CD4-positive, alpha-beta memory T cell (primary cell): ENCODE measurements at places on chromosomes 4 and X. TPM values are rescaled to one million over a fixed set of nuclear protein-coding genes. Genes with fewer than 3 reads are reported as not detected.

Gene MSANTD1
- 2.2 TPM for total RNA-seq

Gene PPP3CA
- total RNA-seq: 38.3 TPM

Gene TMEM156
- 19.3 TPM for total RNA-seq

Gene SPATA4
- not detected for total RNA-seq

Gene GK
- total RNA-seq: 7.7 TPM

Gene XAGE2
- total RNA-seq: not detected

Gene CLTRN
- total RNA-seq: not detected

Gene USP26
- total RNA-seq: not detected

Gene ZFP42
- not detected for total RNA-seq

Gene CTPS2
- total RNA-seq: 7.2 TPM

- DNase-seq: no peak
- no peaks in the 10 kb centered on the region for H3K4me1 ChIP-seq
- H3K27me3 ChIP-seq: no peaks in the 10 kb centered on the region
- no peak overlapping the region for H3K4me3 ChIP-seq
- H3K36me3 ChIP-seq: no peaks in the 10 kb centered on the region
Measured at GRCh38 chrX:49956313-49956712, 33.9 kb downstream of the CLCN5 start.

DNA sequence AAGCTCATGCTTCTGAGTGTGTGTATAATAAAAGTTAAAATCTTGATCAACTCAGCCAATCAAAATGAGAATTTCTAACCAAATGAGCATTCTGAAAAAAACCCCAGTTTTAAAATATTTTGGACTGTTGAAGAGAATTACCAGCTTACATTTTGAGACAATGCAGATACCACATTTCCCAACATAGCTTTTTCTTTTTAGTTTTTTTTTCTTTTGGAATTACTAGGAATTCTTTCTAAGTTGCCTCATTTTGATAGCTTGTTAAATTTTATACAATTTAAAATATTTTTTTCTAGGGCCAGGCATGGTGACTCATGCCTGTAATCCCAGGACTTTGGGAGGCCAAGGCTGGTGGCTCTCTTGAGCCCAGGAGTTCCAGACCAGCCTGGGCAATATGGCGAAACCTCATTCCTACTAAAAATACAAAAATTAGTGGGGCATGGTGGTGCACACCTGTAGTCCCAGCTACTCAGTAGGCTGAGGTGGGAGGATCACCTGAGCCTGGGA is 2.2 kb downstream of the RP2 start:
- H3K36me3 ChIP-seq: no peaks in the 10 kb centered on the region
- H3K27me3 ChIP-seq: no peaks in the 10 kb centered on the region
- peaks cover 33% of the 10 kb centered on the region for H3K4me1 ChIP-seq
- H3K4me3 ChIP-seq: no peak overlapping the region
- H3K27ac ChIP-seq: no peak overlapping the region

DNA sequence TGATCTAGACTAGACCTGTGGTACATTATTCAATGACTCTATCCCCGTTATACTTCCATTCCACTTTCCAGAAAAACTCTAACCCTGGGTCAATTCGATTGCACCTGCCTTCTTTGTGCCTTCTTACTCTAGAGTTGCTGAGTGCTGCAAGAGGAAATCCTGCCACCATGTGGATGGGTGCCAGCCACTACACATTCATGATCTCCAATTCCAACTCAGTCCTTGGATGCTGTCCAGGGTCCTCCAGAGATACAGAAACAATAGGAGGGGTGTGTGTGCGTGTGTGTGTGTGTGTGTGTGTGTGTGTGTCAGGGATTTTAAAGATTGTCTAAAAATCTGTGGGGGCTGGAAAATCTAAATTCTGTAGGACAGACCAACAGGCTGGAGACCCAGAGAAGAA is 42.9 kb upstream of the INTS6L start:
- H3K4me1 ChIP-seq: no peaks in the 10 kb centered on the region
- no peak overlapping the region for H3K4me3 ChIP-seq
- H3K36me3 ChIP-seq: no peaks in the 10 kb centered on the region
- peak; percentile 46 for DNase-seq
- H3K27me3 ChIP-seq: no peaks in the 10 kb centered on the region
- no peak overlapping the region for H3K27ac ChIP-seq

- no peaks in the 10 kb centered on the region for H3K36me3 ChIP-seq
- no peak overlapping the region for H3K27ac ChIP-seq
- no peaks in the 10 kb centered on the region for H3K27me3 ChIP-seq
- no peak for DNase-seq
Measured at GRCh38 chr4:27187786-27188185, 327.1 kb downstream of the STIM2 start.

DNA sequence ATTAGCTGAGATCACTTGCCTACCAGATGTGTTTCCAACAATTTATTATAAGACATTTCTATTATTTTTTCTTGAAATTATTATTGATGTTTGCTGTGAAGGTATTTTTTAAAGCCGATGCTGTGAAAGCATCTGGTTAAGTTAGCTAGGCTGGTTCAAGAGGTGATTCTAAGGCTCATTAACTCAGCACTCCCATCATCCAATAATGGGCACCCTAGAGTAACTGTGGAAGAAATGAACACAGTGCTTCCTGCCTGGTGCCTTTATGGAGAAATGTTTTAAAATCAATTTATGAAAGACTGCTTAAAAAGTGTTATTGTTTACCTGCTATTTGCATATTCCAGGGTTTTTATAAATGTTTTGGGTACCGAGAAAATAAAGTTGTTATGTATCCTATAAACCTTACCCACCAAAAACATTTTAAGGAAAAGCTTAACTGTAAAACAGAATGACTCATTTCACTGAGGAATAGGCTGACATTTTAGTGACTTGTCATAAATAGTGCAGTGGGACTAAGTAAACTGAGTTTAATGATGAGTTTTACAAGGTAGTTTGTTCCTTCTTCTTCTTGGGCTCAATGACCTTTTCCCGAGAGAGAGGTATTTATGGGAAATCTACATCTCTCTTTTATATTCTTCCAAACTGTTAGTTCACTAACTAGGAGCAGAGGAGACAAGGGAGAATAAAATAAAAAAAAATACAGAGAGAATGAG is 310.0 kb upstream of the AADAT start:
- no peak for DNase-seq
- no peaks in the 10 kb centered on the region for H3K36me3 ChIP-seq
- no peaks in the 10 kb centered on the region for H3K4me1 ChIP-seq

DNA sequence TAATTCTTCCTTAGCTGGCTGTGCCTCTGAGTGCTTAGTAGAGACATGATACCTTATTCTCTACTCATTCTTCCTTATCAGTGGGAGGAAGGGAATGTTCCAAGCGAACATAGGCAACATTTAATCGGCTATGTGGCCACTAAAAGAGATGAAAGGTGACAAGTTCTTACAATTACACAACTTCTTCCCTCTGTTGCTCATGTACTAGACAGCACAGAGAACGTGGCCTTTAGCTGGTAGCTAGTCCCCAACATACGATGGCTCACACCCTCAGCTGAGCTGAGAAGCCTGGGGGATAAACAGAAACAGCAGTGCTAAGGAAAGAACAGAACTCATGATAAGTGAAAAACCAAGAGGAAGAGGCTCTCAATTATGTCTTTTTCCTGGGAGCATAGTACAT is 52.2 kb downstream of the APOO start:
- H3K4me1 ChIP-seq: no peaks in the 10 kb centered on the region
- no peaks in the 10 kb centered on the region for H3K27me3 ChIP-seq
- H3K36me3 ChIP-seq: no peaks in the 10 kb centered on the region
- no peak overlapping the region for H3K27ac ChIP-seq

GRCh38 chr4:4470208-4470607 is 71.6 kb downstream of the STX18 start:
- no peaks in the 10 kb centered on the region for H3K4me1 ChIP-seq
- H3K4me3 ChIP-seq: no peak overlapping the region
- no peak overlapping the region for H3K27ac ChIP-seq
- no peak for DNase-seq
- no peaks in the 10 kb centered on the region for H3K27me3 ChIP-seq
- no peaks in the 10 kb centered on the region for H3K36me3 ChIP-seq

DNA sequence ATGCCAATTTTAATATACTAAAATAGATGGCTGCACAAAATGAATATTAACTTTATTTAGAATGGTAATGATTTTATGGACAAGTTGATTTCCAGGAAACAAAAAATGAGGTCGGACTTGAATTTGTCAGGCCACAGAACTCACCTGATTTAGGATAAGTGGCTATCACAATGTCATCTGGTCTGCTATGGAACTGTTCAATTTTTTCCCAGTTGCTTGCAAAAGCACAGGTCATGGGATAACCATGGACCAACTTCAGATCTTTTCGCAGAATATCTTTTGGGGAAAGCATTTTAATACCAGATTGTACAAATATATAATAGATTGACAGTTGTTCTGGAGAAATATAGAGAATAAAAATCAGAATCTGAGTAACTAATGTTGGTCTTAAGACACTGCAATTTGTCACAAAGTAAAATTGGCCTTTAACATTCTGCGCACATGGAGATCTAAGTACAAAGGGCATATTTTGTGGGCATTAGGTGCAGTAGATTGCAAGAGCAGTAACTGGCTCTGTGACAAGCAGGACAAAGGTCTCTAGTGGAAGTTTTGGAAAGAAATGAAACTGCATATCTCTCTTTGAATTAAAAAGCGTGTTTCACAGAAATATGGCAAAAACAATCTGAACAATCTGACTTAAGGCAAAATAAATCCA is 5.4 kb downstream of the SULT1B1 start:
- no peaks in the 10 kb centered on the region for H3K27me3 ChIP-seq
- no peak overlapping the region for H3K27ac ChIP-seq
- H3K36me3 ChIP-seq: no peaks in the 10 kb centered on the region
- DNase-seq: no peak
- H3K4me1 ChIP-seq: peaks cover 26% of the 10 kb centered on the region

- DNase-seq: no peak
- H3K4me3 ChIP-seq: no peak overlapping the region
- no peak overlapping the region for H3K27ac ChIP-seq
- H3K36me3 ChIP-seq: no peaks in the 10 kb centered on the region
Measured at GRCh38 chr4:188485906-188486305, 346.7 kb downstream of the TRIML1 start.

- H3K36me3 ChIP-seq: no peaks in the 10 kb centered on the region
- no peaks in the 10 kb centered on the region for H3K4me1 ChIP-seq
- DNase-seq: no peak
Measured at GRCh38 chrX:23854122-23854521, 53.6 kb downstream of the APOO start.

- H3K4me3 ChIP-seq: no peak overlapping the region
- H3K36me3 ChIP-seq: no peaks in the 10 kb centered on the region
- no peak overlapping the region for H3K27ac ChIP-seq
- H3K4me1 ChIP-seq: no peaks in the 10 kb centered on the region
Measured at GRCh38 chr4:63430105-63430504, 979.1 kb downstream of the TECRL start.

GRCh38 chr4:24321616-24322015 is 262.7 kb downstream of the DHX15 start:
- H3K4me3 ChIP-seq: no peak overlapping the region
- H3K27ac ChIP-seq: no peak overlapping the region
- no peaks in the 10 kb centered on the region for H3K36me3 ChIP-seq
- H3K4me1 ChIP-seq: no peaks in the 10 kb centered on the region
- H3K27me3 ChIP-seq: no peaks in the 10 kb centered on the region
- no peak for DNase-seq

DNA sequence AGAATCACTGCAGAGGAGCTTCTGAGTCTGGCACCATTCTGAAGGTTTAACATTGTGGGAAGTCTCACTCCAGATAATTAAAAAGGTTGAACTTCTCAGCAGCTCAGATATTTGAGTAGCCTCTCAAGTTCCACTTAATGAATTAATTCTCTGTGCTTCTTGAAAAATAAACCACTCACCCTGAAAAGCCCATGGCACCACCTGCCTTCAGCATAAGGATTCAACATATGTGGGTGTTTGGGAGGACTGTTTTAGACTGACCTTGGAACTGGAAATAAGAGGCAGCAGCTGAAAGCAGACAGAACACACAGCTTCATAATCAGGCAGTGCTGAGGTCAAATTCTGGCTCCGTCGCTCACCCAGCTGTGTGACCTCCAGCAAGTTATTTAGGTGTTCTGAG is 100.6 kb downstream of the KCNIP4 start:
- H3K4me3 ChIP-seq: no peak overlapping the region
- no peak for DNase-seq
- H3K36me3 ChIP-seq: no peaks in the 10 kb centered on the region
- no peaks in the 10 kb centered on the region for H3K27me3 ChIP-seq

- H3K27me3 ChIP-seq: no peaks in the 10 kb centered on the region
- peaks cover 6% of the 10 kb centered on the region for H3K36me3 ChIP-seq
- no peak overlapping the region for H3K4me3 ChIP-seq
- H3K4me1 ChIP-seq: no peaks in the 10 kb centered on the region
Measured at GRCh38 chrX:47243351-47243750, 10.5 kb downstream of the USP11 start.

DNA sequence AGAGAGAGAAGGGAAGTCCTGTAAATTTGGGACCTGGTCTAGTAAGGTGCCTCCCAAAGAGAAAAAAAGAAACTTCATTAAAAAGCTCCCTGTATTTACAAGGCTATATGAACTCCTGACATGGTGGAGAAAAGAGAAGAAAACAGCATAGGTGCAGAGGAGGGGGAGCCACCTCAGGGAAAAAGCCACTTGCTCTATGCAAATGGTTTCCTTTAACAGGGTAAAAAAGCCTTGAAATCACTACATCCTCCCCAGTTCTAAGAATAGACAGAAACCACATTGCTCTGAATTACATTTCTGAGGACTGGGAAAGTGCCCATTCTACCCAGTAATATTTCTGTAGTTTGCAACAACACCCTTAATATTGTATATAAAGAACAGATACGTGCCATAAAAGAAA is 165.5 kb downstream of the KLF8 start:
- H3K27me3 ChIP-seq: no peaks in the 10 kb centered on the region
- no peaks in the 10 kb centered on the region for H3K36me3 ChIP-seq

DNA sequence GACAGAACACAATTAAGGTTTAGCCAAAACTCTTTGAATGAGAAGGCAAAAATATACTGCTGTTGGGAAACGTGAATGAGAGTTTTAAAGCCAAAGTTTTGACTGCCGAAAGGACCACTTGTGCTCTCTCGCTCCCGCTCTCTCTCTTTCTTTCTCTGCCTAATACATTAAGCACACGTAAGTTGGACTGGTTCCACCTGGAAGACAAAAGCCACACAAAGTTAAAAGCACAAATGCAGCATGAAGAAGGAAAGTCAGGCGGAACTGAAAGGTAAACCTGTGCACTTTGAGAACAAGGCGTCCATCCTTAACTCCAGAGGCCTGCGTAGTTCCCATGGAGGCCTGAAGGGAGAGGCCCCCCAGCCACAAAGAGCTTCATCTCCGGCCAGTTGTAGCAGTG is 1.9 kb downstream of the DCAF12L2 start:
- DNase-seq: no peak
- H3K4me1 ChIP-seq: no peaks in the 10 kb centered on the region
- H3K27ac ChIP-seq: no peak overlapping the region
- no peak overlapping the region for H3K4me3 ChIP-seq
- H3K36me3 ChIP-seq: no peaks in the 10 kb centered on the region

DNA sequence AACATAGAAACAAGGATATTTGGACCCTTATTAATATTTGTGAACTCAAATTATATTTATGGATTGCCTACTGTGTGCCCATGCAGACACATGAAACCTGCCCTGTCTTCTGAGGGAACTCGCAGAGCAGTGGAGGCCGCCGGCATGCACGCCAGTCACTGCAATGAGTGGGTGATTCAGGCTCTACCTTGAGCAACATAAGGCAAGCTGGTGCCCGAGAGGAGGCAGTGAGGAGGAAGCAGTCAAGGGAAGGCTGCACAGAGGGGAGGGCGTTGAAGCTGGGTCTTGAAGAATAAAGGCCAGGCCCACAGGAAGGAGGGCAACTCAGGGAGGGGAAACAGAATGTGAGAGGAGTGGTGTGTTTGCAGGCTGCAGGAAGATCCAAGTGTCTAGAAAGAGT is 52.8 kb downstream of the PPEF2 start:
- H3K27ac ChIP-seq: no peak overlapping the region
- H3K4me1 ChIP-seq: no peaks in the 10 kb centered on the region
- H3K4me3 ChIP-seq: no peak overlapping the region
- DNase-seq: no peak
